ENCODE measurements at places on chromosomes 7 and 10.

- peak; percentile 71 for DNase-seq
These were observed at the start of gene ENO4 for GRCh38 chr10:116849248-116850057. Gene ENO4 (plus strand): TSS chr10:116849499. CDS start chr10:116849567, 68 bp downstream.

DNA sequence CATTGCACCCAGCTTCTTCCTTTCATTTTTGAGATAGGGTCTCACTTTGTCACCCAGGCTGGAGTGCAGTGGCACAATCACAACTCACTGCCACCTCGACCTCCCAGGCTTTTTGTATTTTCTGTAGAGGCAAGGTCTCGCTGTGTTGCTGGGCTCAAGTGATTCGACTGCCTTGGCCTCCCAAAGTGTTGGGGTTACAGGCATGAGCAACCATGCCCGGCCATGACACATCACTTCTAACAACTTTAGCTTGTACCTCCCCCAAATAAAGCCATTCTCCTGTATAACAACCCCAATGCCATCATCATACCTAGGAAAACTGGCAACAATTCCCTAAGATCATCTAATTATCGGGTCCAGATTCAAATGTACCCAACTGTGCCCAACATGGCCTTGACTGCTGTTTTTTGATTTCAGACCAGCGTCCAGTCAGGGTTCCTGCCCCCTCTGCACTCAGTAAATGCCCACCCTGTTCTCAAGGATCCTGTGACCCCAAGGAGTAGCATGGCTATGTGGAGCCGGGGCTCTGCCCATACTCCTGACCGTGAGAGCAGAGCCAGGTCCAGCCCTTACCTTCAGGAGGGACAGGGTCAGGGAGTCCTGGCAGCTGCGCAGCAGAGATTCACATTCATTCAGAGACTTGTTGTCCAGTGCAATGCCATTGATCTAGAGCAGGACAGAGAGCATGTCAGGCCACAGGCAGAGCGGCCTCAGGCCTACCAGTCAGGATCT, 102.6 kb downstream of the DLG5 start:
- DNase-seq = no peak

DNA sequence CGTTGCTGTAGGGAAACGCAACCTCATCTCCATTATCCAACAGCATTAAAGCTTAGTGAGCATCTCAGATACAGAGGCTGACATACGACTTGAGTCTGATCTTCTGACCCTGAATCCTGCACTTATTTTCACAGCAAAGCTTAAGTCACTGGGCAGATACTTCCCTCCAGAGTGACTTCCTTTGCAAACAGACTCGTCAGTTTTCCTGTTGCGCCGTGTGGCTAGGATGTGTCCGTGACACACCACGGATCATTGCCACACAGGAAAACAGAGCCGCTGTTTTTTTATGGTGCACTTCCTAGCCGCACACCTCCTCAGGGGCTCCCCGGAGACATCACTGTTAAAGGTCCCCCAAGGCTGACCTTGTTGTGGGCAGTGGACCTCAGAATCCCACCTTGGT, 94.9 kb upstream of the MKI67 start:
- no peak for DNase-seq

- DNase-seq = no peak
These were observed 64.7 kb downstream of the MACC1 start for GRCh38 chr7:20152511-20152910.

- DNase-seq = no peak
These were observed 142.3 kb upstream of the BET1 start for GRCh38 chr7:94146408-94146807.

DNA sequence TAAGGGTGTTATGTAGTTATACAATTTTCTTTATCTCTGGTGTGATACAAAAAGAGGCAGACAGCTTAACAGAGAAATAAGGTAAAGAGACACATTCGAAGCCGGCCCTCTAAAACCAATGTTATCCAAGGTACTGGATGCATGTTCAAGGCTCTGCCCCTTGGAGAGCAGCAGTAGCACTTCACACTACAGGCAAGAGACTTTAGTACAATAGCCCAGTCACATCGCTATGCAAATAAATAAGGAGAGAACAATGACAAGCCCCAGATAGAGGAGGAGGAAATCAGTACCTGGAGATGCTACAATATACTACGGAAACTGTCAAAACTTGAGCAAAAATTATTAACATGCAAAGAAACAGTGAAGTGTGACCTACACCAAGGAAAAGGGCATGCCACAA, 111.1 kb downstream of the ITGB1 start:
- no peak for DNase-seq

DNA sequence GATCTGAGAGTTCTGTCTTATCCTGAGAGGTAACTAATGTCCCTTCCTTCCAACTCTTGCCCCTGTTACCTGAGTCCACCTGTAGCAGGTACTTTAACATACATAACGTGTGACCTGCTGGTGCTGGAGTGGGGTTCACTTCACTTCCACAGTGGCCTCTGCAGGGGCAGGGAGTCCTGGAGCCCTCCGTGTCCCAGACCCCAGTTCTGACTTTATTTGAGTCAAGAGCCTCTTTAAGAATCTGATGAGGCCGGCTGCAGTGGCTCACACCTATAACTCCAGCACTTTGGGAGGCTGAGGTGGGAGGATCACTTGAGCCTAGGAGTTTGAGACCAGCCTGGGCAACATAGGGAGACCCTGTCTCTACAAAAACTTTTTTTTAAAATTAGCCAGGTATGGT, 117.0 kb upstream of the RET start:
- no peak for DNase-seq

- DNase-seq = no peak
These were observed 11.5 kb downstream of the IKZF1 start for GRCh38 chr7:50315739-50316671.

Measured in globus pallidus (tissue), 1 donor.